Testis (tissue), 5 donors: ENCODE measurements at places on chromosomes 13 and 19. TPM values are rescaled to one million over a fixed set of nuclear protein-coding genes. Genes with fewer than 3 reads are reported as not detected.

GRCh38 chr13:35470671-35471661, 5.5 kb downstream of the MAB21L1 start:
- no peak for DNase-seq

Gene SPC24
- 7.4 TPM for total RNA-seq

DNA sequence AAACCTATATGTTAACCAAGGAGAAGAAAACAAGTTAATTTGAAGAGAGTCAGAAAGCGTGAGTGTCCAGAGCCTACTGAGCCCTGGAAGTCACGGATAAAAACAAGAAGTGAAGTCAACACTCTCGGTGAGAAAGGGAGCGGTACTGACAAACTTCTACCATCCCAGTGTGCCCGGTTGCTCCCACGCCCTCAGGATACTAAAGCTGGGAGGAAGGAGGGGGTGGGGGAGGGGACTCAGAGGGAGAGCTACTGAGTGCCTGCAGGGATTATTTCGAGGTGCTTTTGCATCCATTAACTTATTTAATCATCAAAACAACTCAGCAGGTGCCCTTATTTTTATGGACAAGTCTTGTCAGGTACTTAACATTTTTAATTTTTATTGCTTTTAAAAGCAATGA, 166.2 kb downstream of the ZIC5 start:
- no peak for DNase-seq

Gene FGF14
- total RNA-seq = 1.7 TPM

Gene SHD
- total RNA-seq = 0.16 TPM

Gene ZIC5
- total RNA-seq = 2.0 TPM

DNA sequence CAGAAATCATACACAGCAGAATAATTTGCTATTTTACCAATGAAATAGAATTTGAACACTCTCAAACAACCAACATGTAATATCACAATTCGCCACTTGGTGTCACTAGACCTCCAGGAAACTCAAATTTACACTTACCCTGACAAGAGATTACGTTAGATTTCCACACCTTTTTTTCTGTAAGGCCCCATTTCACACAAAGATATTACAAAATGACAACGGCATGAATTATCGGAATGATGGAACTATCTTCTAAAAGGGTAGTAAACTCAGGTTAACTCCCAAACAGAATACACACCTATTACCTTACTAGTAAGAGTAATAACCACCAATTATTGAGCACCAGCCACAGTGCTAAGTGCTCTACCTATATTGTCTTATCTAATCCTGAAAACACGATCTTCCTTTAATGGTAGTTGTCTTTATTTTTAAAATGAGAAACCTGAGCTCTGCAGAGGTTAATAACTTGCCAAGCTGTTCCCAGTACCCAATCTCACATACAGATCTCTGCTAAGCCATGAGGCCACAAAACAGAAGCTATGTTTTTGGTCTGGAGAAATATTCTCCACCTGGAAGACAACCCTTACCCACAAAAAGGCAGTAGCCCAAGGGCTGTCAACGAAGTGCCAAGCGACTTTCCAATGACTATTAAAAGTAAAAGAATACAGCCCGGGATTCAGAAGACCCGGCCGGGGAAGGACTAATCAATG, 152.4 kb downstream of the DCLK1 start:
- DNase-seq = peak; percentile 66

Gene PRRG2
- 1.9 TPM for total RNA-seq

Gene IFNL2
- total RNA-seq = not detected

- DNase-seq = no peak
Observed at GRCh38 chr19:37963190-37963936, 56.4 kb downstream of the SIPA1L3 start.

DNA sequence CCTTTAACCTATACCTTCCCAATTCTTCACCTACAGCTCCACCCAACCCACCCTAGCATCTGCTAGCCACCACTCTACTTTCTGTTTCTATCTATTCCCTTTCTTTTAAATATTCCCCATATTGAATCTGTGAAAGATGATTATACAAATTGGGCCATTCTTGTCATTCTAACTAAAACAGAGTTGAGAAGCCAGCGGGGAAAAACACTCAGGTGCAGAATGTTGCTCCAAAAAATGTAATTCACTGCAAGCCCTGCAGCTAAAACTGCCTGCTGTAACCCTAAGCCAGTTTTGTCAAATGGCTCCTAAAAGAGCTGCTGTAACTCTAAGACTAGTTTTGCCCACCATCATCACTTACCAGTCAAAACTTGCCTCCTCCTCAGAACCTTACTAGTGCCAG, 1468.6 kb upstream of the MIR17HG start:
- no peak for DNase-seq

DNA sequence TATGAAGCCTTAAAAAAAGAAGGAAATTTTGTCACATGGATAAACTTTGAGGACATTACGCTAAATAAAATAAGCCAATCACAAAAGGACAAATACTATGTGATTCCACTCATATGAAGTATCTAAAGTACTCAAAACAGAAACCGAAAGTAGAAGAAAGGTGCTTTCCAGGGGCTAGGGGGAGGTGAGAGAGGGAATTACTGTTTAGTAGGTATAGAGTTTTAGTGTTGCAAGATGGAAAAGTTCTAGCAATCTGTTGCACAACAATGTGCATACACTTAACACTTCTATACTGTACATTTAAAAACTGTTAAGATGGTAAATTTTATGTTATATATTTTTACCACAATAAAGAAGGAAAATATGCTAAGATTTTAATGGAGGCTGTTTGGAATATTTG, 83.0 kb downstream of the POLR1D start:
- DNase-seq = no peak

GRCh38 chr13:74444864-74445479, 310.8 kb upstream of the KLF12 start:
- DNase-seq = no peak

Gene ATP7B
- total RNA-seq = 18.7 TPM

- no peak for DNase-seq
Observed at GRCh38 chr19:43441716-43442115, 23.7 kb downstream of the LYPD3 start.

Gene MATK
- total RNA-seq = 10.1 TPM

DNA sequence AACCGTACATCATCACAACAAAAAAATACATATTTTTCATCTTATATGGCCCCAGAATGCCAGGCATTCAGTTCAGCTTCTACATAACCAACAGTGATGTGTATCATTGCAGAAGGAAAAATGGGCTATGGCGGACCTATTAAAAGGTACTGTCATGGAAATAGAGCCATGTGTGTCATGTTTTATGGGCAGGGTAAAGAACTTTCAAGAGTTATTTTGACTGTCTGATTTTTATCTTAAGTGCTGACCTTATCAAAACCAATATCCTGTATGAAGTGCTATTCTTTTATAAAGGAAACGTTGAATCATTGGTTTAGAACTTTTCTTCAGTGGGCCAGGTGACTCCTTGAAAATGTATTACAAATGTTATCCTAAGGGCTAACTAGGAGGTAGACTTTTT, 9.9 kb downstream of the ZNF507 start:
- DNase-seq = no peak

DNA sequence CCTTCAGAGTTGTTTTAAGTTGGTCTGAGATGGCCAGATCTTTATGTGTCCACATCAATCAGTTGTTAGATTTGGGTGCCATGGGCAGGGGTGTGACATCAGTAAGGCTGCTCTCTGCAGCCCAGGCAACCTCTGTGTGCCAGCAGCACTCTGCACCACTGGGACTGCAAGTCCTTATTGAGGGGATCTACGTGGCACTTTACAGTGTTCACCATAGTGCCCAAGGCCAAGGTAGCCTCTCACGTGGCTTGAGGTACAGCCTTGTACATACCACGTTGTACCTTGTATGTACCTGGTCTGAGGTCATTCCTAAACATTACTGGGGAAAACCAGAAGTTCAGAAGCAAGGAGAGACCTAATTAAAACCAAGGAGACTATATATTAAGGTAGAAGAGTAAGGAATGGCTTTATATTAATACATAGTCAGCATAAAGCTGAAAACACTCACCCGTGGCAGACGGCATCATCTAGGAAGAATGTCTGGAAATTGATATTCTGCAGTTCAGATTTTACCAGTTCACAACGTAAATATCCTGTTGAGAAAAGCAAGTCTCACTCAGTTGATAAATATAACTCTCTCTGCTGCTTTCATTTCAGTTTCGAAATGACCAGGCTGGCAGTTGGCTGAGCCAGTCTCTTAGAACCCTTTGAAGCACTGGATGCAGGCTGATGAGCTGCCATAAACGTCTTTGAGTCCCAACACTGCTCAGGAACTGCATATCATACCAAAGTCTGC, 128.8 kb downstream of the ZDHHC20 start:
- DNase-seq = no peak

- peak; percentile 88 for DNase-seq
Observed at GRCh38 chr19:5947435-5947834, 30.5 kb downstream of the RANBP3 start.

Gene IGFL1
- 3.2 TPM for total RNA-seq

DNA sequence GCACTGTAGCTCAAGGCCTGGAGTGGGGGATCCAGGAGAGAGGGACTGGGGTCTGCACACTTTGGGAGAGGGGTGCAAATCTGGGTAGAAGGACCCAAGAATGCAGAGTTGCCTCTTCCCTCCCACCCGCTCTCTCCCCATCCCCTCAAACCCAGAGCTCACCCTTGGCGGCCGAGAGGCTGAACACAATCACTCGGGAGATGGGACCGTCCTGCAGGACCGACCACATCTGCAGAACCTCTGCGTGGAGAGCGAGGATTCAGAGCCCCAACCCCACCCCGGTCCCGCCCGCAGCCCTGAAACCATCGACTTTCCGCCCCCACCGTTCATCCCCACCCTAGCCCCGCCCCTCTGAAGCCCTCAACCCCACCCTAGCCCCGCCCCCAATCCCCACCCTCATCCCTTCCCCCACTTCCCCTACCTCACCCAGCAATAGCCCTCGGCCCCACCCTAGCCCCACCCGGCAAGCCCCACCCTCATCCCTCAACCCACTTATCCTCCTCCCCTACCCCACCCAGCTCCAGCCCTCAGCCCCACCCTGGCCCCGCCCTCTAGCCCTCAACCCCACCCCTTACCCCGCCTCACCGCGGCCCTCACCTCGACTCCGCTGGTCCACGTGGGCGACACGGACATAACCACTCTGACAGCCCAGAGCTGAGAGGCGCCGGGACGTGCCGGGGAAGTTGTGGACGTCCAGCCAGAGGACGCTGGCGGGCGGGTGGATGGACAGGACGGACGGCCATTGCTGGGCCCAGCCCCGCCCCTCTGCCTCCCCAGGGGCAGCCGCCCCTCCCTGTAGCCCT, 4.1 kb downstream of the KPTN start:
- no peak for DNase-seq

Gene KLHL1
- total RNA-seq = 0.16 TPM
